Stimulated activated CD8-positive, alpha-beta memory T cell treated with anti-CD3 and anti-CD28 coated beads, Interleukin-7, amount 100 ng/mL, for 1 hour (primary cell): ENCODE measurements at places on chromosomes 2 and 18.

DNA sequence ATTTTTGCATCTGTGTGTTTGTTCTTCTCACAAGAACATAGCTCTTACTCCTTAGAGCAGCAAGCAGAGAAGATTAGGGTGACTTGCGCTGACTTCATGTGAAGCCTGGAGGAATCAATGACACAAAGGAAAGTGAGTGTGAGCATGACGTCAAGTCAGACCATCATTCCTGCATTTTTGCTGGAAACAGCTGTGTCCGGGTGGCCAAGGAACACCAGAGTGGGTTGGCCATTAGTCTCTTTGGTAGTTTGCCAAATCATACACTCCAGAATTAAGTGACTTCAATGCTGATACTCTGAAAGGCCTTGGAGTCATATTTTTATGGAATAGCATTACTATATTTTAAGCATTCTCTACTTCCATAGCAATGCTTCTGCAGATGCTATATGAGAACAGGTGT, 597.2 kb downstream of the DCDC2C start:
- DNase-seq, result no peak

GRCh38 chr2:185127412-185127811, 529.1 kb downstream of the ZNF804A start:
- DNase-seq, result no peak

- no peak for DNase-seq
Observed at GRCh38 chr2:191910518-191910917, 63.6 kb upstream of the CAVIN2 start.

DNA sequence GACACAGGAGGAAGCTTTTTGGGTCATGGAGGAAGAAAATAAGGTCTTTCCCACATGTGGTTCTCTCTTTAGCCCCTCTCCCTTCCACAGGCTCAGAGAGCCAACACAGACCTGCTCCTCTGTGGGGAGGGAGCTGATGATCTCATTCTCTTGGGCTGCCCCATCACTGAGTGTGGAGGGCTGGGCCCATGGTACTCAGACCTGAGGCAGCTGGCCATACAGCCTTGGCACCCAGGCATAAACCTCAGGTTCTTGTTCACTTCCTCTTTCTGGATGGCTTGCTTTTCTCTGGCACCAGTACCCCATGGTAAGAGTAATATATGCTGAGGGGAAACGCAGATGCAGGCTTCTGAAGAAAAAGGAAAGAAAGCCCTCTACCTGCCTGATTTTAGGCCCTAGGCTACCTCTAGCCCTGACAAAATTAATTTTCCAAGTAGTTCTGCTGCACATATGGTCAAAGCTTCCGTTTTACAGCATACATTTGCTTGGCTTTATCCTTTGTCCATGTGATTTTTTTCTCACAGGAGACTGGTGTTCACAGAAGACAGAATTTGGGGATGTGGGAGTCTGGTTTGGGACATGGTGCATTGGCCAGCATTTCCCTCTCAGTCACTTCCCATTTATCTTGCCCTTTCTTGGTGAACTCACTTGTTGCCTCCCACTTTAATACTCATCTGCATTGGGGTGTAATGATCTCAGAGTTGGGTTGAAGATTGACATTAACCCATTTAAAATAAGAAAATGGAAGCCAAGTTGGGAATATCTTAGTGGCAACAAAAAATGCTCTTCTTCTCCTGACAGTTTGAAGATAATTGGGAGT, 11.1 kb downstream of the DHRS9 start:
- DNase-seq, result no peak

GRCh38 chr2:65754219-65754618, 321.8 kb upstream of the SPRED2 start:
- DNase-seq, result no peak

DNA sequence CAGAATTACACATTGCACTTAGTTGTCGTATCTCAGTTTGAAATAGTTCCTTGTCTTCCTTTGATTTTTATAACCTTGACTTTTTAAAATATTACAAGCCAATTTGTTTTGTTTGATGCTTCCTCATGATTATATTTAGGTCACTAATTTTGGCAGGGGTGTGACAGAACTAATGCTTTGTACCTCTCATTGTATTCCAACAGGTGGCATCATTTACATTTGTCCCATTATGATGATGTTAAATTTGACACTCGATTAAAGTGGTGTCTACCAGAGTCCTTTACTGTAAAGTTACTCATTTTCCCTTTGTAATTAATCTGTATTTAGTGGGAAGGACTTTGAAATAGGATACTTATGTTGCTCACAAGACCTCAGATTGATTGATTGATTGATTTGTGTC, 21.5 kb upstream of the MFSD2B start:
- DNase-seq, result no peak
